DMS79 treated with DMSO at 0.1 percent for 48 hours (cell line): ENCODE measurements at places on chromosomes 2 and 18.

GRCh38 chr2:238164906-238165287, 6.1 kb downstream of the ERFE start:
- DNase-seq = no peak

GRCh38 chr18:50429207-50429948, 54.5 kb downstream of the SKA1 start:
- DNase-seq = peak; percentile 59

DNA sequence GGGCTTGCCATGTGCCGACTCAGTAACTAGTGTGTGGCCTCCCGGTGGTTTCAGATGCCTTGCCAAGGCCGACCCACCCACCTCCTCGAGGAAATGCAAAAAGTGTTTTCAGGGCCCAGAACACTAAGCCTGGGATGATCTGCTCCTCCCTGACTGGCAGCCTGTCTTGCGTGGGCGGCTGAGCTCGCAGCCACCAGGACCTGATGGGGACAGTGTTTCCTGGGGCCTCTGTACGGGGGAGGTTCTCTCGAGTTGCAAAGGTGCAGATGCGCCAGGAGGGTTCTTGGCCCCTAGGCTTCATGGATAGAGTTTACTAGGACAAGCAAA, 85.2 kb downstream of the GLI2 start:
- peak; percentile 51 for DNase-seq

DNA sequence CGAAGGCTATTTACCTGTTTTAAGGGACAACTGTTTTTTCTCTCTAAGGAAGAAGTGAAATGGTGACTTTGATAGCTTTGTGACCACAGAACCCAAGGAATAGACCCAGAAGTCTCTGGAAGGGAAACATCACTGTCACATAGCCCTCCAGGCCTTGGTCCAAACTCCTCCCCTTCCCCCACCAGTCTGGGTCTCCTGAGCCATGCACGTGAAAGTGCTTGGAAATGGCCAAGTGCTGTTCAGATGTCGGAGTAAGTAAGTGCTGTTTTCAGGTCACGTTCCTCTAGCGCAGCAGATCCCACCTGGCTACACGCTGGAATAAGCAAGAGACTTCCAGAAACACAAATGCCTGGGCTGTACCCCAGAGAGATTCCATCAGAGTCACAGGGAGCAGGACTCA, 73.0 kb upstream of the AFF3 start:
- no peak for DNase-seq

DNA sequence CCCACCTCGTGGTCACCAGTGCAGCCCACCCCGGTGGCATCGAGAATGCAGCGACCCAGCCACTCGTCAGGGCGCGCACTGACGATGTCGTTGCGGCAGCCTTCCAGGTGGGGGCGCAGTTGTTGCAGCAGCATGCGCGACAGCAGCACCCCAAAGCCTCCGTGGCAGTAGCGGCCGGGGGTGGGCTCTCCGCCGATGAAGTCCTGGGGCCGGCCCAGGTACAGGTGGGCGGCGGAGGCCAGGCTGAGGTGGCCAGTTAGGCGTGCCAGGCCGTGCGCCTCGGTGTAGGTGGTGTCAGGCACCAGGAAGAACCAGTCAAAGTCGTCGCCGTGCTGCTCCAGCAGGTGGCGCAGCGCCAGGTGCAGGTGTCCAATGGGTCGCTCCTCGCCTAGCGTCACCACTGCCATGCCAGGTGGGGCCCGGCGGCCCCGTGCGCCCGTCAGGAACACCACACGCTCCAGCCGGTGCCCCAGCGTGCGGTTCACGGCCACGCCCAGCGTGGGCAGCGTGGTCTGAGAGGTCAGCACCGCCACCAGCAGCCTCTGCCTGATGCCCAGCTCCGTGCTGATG, 1.9 kb downstream of the CHPF start:
- DNase-seq = peak; percentile 64

DNA sequence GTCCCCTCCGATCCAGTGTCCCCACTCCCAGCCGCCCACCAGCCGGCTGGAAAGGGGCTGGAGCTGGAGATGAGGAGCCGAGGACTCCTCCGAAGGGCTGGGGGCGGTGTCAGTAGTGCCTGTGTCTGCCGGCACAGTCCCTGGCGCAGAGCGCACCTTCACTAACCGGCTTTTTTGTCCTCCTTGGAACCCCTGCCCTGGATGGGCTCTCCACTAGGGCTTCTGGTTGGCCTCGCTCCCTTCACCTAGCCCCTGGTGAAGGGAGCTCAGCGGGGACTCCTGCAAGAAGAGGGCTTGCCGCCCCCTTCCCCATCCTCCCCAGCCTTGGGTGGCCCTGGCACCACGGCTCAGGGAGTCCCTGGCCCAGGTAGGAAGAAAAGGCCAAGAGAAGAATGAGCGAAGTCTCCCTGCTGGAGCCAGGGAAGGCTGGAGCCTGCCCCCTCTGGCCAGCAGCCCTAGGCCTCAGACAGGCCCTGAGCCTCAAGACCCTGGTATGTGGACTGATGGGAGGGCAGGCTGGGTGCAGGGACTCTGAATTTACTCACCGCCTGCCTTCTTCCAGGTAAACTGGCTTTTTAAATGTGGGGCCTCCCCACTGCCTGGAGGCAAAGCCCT, 570 bp upstream of the ECEL1 start:
- DNase-seq = no peak

- no peak for DNase-seq
Observed at GRCh38 chr2:163255086-163255485, 416.5 kb upstream of the KCNH7 start.

- no peak for DNase-seq
Observed at GRCh38 chr2:28375742-28376631, 16.7 kb upstream of the FOSL2 start.

- no peak for DNase-seq
Observed at GRCh38 chr18:55251254-55251971, 292.2 kb upstream of the CCDC68 start.

DNA sequence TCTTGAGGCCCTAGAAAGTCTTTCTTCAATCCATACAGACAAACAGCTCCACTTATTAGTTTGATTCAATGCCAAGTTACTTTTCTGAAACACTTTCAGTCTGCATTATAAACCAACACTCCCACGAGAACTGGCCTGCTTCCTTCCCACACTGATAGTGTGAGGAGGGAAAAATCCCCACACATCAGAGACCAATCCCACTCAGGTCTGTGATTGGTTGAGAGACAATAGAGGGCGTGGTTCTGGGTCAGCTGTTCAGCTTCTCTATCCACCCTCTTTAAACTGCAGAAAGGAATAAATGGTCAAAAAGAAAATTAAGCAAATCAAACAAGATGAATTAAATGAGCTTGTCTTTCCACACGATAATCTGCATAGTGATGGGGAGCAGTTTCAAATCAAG, 152.5 kb downstream of the NRP2 start:
- DNase-seq = no peak

GRCh38 chr2:167771628-167772027, 475.8 kb downstream of the STK39 start:
- no peak for DNase-seq

GRCh38 chr2:229783108-229783721, 68.9 kb upstream of the DNER start:
- DNase-seq = no peak

DNA sequence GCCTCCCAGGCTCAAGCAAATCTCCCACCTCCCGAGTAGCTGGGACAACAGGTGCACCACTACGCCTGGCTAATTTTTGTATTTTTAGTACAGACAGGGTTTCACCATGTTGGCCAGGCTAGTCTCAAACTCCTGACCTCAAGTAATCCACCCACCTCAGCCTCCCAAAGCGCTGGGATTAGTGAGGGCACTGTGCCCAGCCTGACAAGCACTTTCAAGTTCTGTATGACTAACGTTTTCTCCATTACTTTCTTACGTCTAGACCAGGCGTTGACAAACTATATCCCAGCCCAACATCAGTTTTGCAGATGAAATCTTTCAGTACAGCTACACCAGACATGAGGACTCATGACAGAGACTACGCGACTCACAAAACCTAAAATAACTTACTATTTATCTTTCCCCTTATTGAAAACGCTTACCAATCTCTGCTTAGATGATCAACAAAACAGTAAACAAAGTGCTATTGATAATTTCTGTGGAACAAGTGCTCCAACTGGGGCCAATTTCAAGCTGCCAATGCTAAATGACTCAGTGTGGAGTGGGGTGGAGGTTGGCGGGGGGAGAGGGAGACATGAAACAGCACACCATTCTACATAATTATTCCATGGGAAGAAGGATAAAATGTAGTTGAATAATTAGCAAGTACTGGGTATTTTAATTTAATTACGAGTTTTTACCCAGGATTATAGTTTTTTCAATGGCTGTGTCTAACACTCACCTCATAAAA, 59.1 kb downstream of the SAP130 start:
- no peak for DNase-seq

- DNase-seq = peak; percentile 56
Observed at GRCh38 chr2:28356095-28356911, 36.4 kb upstream of the FOSL2 start.

DNA sequence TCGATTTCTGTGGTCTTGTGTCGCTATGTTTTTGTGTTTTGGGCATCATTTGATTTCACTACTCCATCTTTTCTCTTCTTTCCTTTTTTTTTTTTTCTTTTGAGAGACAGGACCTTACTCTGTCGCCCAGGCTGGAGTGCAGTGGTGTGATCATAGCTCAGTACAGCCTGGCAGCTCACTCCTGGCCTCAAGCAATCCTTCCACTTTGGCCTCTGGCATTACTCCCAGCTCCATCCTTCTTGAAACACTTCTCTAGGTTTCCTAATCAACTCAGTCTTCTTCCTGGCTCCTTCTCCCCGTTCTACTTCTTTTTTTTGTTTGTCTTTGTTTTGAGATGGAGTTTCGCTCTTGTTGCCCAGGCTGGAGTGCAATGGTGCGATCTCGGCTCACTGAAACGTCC, 26.5 kb downstream of the TCF23 start:
- no peak for DNase-seq

DNA sequence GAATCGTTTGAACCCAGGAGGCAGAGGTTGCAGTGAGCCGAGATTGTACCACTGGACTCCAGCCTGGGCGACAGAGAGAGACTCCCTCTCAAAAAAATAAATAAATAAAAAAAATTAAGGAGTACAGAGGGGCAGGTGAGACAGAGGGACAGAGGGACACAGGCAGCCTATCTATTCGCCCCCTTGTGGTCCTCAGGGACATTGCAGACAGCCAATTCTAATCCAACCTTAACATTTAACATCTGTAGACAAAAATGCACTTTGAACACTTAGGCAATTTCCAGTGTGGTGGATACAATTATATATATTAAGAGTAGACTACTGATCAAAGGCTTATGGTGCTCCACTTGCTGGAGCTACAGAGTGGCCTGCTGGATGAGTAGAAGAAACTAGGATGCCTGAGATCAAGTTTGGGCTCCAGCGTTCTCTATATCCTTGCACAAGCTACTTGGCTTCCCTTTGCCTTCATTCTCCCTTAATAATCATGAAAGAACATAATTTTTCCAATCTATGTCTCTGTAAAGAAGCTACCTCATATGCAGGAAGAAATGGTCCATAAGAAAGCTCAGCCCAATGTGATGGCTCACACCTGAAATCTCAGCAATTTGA, 8.2 kb upstream of the SMARCAL1 start:
- peak; percentile 9 for DNase-seq

- no peak for DNase-seq
Observed at GRCh38 chr2:33420726-33421125, 55.7 kb upstream of the RASGRP3 start.

DNA sequence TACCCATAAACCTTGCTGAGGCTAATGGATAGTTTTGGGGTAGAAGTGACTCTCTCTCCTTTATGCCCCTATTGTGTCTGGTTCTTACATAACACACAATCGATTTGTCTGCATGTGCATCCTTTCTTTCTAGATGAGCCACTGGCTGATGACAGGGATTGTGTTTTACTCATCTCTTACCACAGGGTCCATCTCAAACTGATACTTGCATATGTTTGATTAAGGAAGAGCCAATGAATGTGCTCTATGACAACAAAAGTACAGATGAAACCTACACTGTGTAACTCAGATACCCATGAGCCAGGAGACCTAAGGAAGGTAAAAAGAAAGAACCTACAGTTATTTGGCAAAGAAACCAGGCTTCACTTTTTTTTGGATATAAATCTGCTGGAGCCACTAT, 13.2 kb upstream of the BZW1 start:
- no peak for DNase-seq

DNA sequence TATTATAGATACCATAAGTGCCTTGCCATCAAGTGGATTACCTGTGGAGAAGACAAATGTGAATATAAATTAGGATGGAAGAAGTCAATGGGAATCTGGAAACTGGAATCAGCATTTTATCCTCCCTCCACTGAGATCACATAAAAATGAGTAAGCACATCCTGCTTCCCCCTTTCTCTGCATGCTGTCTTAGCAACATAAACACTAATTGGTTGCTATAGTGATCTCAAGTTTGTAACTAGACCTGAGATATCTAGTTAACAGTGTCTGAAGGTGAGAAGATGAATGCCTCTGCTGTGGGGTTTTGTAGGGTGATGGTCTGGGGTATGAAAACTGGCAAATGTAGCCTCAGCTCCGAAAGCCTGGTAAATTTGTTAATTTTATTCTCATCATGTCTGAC, 1357.5 kb upstream of the CELF4 start:
- DNase-seq = peak; percentile 35

GRCh38 chr18:2303517-2304238, 267.6 kb downstream of the METTL4 start:
- DNase-seq = peak; percentile 30

DNA sequence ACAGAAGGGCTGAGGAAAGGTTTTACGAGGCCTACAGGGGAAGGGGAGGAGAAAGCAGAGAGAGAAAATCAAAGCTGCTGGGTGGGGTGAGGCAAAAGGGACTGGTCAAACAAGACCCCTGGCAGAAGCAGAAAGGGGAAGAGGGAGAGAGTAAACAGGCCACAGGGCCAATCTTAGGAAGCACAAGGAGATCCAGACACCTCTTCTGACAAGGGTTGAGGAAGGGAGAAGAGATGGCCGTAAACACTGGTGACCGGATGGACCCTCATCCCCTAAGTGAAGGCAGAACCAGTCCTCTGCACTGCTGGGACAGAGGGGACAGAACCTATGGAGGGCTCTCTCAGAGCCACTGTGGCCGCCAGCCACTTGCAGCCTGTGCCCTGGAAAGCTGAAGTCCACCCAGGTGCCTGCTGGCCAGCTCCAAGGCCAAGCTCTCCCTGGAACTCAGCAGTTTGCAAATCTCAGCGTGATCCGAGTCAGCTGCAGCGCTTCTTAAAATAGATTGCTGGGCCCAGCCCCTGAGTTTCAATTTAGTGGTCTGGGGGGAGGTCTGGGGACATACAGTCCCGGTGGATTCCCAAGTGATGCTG, 108.8 kb downstream of the TMEM163 start:
- no peak for DNase-seq

GRCh38 chr2:233503947-233504637, 62.5 kb downstream of the USP40 start:
- no peak for DNase-seq
